ENCODE measurements at places on chromosomes 13 and 19.

DNA sequence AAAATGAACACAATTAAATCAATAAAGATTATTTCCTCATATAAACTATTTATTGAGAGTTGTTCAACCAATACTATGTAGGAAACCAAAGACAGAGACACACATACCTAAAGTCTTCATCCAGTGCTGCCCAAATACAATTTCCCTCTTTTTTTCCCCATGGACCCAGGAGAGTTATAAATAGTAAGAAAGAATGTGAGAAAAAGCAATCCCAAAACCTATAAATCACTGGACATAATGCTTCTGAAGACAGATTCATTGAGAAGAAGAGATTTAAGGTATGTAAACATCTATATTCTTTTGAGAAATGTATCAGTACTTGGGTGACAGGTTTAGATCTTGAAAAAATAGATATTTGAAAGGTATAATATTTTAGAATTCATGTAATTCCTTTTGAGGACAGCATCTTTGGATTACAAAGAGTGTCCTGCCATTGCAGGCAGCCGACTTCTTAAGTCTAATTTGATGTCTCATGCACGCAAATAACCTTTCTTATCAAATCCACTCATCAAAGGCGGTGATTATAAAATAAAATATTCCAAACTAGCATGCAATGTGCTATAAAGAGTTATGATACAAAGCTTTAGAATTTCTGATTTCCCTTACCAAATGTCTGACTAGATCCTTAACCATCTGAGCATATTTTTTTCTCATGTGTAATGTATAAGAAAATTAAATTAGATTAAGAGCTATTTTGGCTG, 739.4 kb downstream of the LIG4 start:
- DNase-seq = no peak

DNA sequence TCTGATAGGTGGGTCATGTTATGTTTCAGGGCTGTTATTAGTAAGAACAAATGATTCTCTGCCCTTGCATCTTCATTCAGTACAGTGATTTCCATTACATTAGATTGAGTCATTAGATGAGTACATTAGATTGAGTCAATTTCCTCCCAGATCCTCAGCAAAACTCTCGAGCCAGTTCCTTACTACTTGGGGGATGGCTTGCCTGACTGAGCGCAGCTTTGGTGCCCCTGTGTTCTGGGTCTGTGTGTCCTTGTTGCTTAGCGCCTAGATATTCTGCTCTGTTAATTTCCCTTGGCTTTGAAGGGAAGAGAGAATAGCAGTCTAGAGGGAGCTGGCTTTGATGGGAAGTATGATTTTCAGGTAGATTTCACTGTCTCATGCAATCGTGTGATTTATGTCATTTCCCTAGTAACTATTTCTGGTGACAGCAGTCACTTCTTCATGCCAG, 19.1 kb upstream of the SCEL start:
- no peak for DNase-seq

DNA sequence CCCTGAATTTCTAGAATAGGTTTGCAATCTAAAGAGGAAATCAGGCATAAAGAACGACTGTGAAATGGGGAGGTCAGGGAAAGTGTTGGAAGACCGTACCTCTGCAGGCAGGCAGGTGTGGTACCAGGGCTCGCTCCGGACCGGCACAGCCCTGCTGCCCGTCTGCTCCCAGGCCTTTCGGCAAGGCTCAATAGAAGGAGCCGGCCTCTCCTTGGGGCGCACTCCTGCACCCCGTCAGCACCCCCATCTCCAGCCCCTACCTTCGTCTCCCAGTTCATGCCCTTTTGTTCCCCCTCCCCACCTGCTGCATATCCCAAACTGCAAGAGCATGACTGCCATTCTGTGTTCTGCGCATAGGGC, 139.8 kb upstream of the SOX1 start:
- DNase-seq = no peak

DNA sequence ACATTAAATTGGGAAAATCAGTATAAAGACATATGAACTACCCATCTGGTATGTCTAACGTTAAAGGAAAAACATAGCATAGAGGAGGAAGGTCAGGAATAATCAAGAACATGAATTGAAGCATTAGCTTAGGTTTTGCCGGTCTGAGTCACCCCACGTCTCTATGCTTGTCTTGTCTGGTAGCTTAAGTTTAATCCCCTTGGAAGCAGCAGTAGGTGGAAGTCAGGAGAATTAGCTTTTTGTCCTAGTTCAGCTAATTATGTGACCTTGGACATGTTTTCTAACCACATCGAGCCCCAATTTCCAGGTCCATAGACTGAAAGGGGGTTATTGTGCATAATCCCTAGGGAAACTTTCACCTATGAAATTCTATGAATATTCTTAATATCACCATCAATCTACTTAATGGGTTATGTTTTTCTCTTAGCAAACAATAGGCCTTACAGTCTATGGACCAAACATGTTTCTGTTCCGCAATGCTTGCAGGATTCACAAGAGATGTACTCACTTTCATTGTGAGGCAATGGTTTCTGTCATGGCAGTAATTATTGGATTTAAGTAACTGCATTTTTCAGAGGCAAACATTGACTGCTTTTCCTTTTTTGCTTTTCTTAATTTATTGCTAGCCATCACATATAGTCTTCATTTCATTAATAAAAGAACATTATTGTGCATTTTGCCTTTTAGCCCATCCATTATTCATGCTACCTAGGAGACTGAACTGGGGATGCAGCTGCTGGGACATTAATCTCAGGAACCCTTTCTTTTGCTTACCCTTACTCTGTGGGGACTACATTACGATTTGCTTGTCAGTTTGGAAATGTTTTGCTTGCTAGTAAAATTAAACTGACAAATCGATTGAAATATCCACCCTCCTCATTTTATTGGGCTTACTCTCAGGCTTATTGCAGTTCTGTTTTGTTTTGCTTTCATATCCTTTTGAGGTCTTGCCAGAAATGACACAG, 304.8 kb upstream of the MAB21L1 start:
- no peak for DNase-seq

- DNase-seq = peak; percentile 55
These were observed 19.2 kb downstream of the GPX4 start for GRCh38 chr19:1122972-1123363.

- DNase-seq = no peak
These were observed 610.6 kb upstream of the PRR20A start for GRCh38 chr13:56530096-56530495.

DNA sequence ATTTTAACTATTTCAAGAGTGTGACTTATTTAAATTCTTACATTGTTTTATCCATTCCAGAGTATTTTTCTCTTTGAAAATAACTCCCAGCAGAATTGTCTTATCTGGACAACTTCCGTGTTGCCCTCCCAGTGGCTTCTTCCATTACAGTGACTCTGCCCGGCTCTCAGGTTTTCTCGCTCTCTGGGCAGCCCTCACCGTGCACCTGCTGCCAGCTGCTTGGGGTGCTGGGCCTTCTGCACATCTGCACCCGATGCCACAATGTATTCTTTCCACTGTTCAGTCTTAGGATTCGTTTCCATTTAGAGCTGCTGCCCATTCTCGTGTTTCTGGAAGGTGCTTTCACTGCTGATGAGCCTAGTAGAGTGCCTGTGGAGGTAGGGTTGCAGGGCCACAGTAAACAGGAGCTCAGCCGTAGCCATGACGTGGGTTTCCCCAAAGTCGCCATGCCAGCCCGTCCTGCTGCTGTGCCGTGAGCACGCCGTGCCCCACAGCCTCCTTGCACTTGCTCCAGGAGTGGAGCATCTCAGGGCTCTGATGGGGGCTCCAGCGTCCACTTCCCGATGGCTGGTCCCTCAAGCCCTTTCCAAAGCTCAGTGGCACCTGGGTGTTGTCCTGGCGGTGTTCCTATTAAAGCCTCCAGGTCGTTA, 46.1 kb upstream of the DCUN1D2 start:
- DNase-seq = no peak

DNA sequence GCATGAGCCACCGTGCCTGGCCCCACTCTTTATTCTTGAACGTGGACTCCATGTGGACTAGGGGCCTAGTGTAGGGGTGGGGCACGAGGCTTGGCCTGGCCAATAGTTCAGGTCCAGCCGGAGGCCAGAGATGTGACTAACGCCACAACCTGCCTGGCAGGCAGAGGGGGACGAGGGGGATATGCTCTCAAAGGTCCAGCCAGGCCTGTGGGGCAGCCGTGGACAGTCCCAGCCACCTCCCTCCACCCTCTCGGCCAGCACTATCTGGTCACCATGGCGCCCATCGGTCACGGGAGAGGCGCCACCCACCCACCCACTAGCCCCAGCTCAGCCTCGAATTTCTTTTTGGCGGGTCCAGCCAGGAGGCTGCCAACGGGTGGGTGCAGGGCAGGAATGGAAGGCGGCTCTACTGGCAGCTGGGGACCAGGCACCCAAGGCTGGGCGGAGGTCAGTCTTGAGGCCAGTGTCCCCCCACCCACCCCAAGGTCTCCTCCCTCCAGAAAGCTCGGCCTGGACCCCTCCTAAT, 2.2 kb upstream of the CERS1 start:
- no peak for DNase-seq

All from SHP77 (cell line).